ENCODE measurements at places on chromosomes 4 and X.

DNA sequence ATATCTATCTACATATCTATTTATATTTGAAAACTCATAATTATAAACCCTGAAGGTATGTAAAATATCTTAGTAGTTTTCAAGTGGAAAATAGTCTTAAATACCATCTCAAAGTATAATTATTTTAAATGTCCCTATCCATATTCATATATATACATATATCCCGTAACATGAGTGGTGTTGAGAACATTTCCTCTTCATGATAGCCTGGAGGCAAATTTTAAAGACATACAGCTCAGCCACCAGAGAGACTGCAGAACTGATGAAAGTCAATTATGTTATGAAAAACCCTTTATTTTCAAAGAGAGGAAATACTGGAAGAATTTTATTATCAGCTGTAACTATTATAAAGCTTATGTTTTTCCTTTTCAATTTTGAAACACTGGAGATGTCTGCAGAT lies 1806.7 kb upstream of the PCDH7 start:
- DNase-seq, result no peak

GRCh38 chr4:38132843-38133662 lies 172.9 kb downstream of the PTTG2 start:
- DNase-seq, result no peak

GRCh38 chrX:94418065-94418464 lies 744.1 kb downstream of the FAM133A start:
- no peak for DNase-seq

- no peak for DNase-seq
These were observed 30.9 kb downstream of the RBPJ start for GRCh38 chr4:26351685-26352084.

DNA sequence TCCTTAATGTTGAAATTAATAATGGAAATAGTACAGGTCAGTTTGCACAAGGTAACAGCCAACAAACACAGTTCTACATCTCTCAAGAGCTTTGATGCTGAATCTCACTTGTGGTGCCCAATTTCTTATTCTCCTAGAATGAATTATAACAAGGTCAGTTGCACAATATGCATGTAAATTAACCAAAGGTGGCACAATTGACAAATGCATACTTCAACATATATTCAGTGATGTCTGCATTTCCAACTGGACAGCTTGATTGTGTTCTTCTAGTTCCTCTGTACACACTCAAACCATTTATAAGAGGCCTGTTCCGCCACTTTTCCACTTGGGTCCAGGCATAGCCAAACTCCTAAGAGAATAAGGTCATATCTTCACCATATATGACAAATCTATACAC lies 210.3 kb upstream of the EPHA5 start:
- no peak for DNase-seq
